ENCODE measurements at places on chromosomes 6 and 20.

- DNase-seq, result no peak
Measured at GRCh38 chr20:50175938-50176933, 14.4 kb upstream of the CEBPB start.

- peak; percentile 90 for DNase-seq
Measured at GRCh38 chr20:34302723-34303533, at the start of gene AHCY. Gene AHCY, minus strand, starts transcription at chr20:34303355. Its CDS starts 85 bp downstream, at chr20:34303270.

- DNase-seq, result no peak
Measured at GRCh38 chr6:101666256-101666655, 272.7 kb downstream of the GRIK2 start.

DNA sequence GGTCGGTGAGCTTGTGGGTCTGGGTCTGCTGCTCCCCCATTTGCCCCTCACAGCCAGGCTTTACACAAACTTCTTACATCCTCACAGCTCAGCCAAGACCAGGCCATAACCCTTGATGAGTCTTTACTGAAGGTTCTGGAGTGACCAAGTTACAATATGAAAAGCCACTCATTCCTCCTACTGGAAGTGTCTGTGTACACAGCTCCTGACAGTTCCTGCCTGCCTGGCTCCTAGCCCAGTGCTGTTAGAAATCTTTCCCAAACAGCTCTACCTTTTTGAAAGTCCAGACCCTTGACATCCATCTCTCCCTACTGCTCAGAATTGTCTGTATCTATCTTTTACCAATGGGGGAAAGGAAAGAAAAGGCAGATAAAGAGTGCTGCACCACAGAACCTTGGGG lies 106.9 kb downstream of the PAX1 start:
- no peak for DNase-seq

GRCh38 chr20:38623061-38623460 lies 21.5 kb downstream of the ARHGAP40 start:
- DNase-seq, result no peak

DNA sequence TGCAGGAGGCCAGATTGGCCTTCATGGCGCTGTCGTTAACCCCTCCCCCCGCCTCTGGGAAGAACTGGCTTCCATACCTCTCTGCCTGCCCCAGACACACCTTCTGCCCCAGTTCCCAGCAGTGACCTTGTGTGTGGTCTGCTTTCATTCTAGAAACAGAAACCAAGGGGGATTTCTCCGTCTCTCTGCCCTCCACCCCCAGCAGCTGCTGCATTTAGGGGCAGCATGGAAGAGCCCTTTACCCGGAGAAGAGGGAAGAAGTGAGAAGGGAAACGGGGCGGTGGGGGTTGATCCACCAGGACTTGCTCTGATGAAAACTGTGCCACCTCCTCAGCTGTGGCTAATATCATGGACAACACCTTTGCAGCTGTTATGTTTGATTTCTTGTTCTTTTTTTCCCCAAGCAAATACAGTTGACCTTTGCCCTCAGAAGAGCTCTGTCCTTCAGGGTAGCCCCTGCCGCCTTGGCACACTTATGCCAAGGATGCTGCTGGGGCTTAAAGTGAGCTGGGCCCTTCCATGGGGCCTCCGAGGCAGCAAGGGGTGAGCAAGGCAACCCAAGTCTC lies 6.1 kb downstream of the GLP1R start:
- no peak for DNase-seq

- no peak for DNase-seq
Measured at GRCh38 chr6:144651234-144651633, 366.1 kb downstream of the UTRN start.

DNA sequence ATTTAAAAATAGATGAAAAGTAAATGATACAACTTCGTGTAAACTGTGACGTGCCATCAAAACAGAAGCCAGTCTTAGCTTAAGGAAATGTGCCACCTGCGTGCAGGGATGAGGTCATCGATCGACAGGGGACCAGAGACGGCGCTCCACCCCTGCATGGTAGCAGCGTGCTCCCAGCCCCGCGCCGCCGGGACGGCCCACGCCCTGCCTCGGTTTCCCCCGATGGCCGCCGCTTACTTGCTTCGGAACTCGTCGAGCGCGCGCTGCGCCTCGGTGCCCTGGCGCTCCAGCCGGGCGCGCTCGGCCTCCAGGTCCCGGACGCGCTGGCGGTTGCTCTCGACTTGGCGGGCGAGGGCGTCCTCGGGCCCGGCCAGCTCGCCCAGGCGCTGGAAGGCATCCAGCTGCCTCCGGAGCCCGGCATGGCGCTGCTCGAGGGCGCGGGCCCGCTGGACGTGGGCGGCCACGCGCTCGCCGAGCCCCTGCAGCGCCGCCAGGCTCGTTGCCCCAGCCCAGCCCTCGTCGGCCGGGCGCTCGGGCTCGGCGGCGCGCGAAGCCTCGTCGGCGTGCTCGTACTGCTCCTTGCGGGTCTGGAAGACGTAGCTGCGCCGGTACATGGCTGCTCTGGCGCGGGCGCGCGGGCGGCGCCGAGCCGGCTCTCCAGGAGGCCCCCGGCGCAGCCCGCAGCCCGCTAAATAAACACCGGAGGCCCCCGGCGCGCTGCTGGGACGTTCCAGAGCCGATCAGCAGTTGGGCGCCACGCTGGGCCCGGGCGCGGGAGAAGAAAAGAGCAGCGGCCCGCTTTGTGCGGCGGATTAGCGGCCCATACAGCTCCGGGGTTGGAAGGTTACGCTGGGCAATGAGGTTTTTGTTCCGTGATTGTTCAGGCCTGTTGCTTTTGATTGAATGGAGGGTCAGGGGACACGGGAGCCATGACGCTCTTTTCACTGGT lies at the start of gene BFSP1:
BFSP1 (minus strand) TSS at position 664 of the 949 bp plus-strand sequence; CDS start at position 614, 50 bp downstream.
- peak; percentile 41 for DNase-seq

DNA sequence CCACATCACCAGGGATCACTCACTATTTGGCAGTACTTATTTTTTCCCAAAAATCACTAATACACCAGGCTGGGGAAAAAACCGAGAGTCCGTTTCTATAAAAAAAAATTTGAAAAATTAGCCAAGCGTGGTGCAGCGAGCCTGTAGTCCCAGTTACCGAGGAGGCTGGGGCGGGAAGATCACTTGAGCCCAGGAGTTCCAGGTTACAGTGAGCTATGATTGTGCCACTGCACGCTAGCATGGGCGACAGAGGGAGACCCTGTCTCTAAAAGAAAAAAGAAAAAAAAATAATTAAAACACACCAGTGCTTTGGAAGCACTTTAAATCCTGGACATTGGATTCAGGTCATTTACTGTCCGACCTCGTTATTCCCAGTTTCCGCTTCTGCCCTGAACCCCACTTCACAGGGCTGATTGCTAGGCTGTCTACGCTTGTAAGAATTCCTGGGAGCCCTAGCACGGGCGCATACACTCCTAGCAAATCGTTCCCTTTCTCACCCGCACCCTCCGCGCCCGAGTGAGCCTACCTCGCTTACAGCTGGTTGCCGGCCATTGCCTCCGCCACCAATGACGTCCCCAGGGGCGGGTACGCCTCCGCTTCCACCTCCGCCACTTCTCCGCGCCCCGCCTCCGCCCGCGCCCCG lies at the start of gene TPMT:
TPMT (minus strand) TSS at position 571 of the 643 bp plus-strand sequence. CDS start 5,950 bp downstream, outside the sequence.
- DNase-seq, result no peak

DNA sequence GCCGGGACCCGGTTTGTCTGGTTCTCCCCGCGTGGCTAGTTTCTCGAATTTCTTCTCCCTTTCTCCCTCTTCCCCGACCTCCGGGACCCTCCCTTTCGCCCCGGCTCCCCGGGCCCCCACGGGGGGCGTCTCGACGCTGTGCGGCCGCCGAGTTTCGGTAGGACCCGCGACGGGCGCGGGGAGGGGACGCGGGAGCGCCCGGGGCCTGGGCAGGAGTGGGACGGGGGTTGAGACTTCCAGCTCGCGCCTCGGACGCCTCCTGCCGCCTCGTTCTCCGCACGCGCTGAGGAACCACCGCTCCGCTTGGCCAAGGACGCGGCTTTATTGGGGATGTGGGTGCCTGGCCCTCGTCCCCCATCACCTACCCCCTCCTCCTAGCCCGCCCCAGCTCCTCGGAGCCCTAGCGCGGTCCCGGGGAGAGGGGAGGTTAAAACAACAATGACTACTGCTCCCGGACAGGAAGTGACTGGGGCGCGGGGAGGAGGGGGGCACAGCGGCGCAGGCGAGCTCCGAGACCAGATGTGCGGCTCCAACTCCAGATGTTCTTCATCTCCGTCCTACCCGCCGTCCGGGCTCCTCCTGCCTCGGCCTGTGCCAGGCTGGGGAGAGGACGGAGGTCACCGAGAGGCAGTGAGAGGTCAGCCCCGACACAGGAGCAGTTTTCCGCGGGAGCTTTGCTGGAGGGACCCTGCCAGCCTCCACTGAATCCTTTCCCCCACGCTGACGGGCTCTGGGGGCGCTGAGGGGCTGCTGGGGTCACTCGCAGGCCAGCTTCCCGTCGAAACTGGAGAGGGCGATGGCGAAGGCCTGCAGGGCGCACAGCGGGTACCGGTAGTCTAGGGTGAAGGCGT lies 917 bp upstream of the TEAD3 start:
- peak; percentile 66 for DNase-seq

- DNase-seq, result no peak
Measured at GRCh38 chr20:57408536-57409233, 17.5 kb downstream of the RBM38 start.

DNA sequence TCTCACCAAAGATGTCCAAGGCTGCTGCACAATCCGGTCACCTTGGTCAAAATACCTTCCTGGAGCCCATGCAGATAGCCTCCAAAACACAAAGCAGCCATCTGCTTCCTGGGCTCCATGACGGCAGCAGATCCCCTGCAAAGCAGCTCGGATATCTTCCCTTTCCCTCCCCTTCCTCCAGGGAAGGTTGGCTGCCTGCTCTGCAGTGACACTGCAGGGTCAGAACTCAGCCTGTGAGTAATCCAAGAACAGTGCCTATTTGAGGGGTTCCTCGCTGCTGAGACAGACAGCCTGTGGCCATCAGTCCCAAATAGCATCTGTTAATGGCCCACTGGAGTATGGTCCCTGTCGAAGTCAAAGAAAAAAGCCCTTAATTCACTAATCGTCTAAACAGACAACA lies 270.8 kb downstream of the PREX1 start:
- DNase-seq, result no peak

GRCh38 chr20:48819821-48820648 lies 7.8 kb downstream of the PREX1 start:
- DNase-seq, result no peak

- DNase-seq, result no peak
Measured at GRCh38 chr6:149364557-149364956, 35.5 kb upstream of the SUMO4 start.

GRCh38 chr20:1186367-1186991 lies 1.7 kb upstream of the TMEM74B start:
- DNase-seq, result no peak

- no peak for DNase-seq
Measured at GRCh38 chr6:18207949-18208348, 52.7 kb downstream of the KDM1B start.

GRCh38 chr6:167565388-167565787 lies 240.5 kb downstream of the TTLL2 start:
- no peak for DNase-seq

DNA sequence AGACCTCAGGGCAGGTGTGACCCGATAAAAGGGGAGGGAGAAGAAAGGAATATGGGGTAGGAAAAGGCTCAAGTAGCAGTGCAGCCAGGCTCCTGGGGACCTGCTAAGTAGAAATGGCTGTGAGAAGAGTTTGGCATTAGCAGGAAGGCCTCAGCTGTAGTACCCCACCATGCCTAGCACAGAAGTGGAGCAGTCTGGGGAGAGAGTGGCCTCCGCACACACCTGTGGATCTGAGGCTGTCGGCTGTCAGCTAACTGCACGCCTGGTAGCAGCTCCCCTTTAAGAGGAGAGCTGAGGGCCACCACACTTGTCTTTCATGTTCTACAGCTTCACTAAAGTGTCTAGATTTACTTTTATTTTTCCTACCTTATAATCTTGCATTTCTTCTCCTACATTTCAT lies 24.6 kb downstream of the PDE7B start:
- no peak for DNase-seq

DNA sequence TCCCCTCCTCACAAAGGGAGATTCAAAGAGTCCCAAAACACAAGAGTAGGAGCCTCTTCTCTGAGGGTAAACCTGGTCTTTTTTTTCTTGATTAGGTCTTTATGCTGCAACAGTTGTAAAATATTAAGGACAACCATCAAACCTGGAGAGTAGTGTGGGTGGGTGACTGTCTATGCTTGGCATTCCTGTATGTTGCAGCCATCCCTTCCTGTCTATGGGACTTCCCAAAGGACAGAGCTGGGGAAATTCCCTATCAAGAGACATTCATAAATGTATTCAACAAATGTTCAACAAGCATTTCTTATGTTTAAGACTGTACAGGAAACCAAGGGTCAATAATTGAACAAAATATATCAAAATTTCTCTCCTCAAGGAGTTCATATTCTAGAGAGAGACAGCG lies 5.5 kb downstream of the BTN2A2 start:
- no peak for DNase-seq

DNA sequence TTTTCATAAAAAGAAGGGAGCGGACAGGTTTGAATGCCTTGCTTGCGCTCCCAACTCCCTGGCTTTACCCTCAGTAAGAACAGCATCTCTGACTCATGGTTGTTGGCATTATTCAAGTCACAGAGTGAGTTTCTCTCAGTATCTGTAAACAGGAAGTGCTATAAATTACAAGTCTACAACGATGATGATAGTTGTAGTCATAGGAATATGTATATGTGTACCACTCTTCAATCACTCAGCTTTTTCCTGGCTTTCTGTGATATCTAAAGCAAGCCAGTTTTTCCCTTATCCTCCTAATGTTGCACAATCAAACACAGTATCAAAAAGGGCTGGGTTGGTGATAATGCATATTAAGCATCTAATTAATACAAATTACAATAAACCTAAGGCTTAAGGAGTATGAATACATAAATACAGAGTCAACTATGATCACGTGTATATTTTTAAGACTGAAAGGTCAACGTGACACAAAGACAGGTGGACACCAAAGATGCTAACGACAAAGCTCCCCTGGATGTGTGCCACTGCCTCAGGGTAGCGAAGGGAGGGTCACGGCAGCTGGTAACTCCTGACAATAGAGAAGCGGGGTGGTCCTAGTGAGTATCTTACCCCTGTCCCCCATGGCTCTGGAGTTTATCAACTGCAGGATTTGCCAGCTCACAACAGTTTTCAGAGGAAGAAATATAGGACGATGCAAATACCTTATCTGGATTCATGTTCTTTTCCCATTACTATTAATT lies 202.8 kb downstream of the BTBD9 start:
- no peak for DNase-seq

- no peak for DNase-seq
Measured at GRCh38 chr20:10076126-10077080, 41.6 kb downstream of the ANKEF1 start.

GRCh38 chr20:23142162-23143050 lies 56.3 kb upstream of the CD93 start:
- DNase-seq, result no peak

DNA sequence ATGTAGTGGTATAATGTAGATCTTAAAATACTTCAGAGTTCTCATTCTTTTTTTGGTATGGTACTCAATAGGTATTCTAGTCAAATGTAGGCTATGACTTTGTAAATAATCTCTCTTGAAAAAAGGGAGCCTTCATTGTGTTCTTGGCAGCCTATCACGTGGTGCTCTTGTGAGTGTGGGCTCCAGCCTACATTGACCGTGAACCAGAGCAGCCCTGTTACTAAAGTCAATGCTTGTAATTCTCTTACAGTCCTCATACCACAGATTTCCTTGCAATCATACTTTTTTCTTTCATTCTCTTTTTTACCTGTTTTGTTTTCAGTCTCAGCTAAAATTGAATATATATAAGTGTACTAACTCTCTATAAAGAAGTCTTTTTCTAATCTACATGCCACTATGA lies 31.1 kb downstream of the ARID1B start:
- no peak for DNase-seq

- no peak for DNase-seq
Measured at GRCh38 chr6:170080169-170080827, 210.6 kb downstream of the DLL1 start.

GRCh38 chr6:2876210-2877056 lies 26.7 kb downstream of the SERPINB9 start:
- no peak for DNase-seq
